NCI-H1930 (cell line): ENCODE measurements at places on chromosomes 6 and 20.

- no peak for DNase-seq
Measured at GRCh38 chr6:68080074-68080473, 555.0 kb upstream of the ADGRB3 start.

DNA sequence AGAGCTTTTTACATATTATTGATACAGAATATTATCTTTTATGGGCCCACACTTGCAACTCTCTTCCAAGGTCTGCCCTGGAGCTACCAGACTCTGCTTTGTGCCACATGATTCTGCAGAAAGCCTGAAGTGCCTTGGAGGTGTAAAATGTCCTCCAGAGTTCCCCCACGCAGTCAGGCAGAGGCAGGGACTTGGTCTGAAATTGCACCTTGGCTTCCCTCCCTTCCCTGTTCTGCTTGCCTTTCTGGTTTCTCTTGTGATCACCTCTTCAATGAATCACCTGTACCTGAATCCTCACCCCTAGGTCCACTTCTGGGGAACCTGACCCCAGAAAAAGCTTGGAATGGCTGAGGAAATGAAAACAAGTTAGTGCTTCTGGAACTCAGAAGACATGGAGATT, 43.0 kb upstream of the TGM2 start:
- DNase-seq, result no peak

- no peak for DNase-seq
Measured at GRCh38 chr6:52500238-52501129, 76.4 kb downstream of the TRAM2 start.

DNA sequence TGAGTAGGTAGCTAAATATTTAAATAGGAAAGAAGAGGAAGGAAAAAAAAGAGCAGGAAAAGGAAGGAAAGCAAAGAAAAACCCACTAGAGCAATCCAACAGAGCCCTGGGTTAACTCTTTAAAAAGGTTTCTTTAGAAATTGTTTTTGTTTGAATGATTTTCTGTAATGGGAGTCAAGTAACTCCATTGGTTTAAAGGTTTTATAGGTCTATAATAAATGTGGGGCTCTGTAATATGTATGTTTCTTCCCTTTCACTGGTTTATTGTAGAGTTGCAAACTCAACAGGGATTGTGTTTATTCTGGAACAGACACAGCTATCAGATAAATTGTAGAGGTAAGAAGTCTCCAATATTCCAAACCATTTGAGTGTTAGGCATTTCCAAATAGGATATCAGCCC, 10.9 kb downstream of the PLEKHG1 start:
- DNase-seq, result no peak

DNA sequence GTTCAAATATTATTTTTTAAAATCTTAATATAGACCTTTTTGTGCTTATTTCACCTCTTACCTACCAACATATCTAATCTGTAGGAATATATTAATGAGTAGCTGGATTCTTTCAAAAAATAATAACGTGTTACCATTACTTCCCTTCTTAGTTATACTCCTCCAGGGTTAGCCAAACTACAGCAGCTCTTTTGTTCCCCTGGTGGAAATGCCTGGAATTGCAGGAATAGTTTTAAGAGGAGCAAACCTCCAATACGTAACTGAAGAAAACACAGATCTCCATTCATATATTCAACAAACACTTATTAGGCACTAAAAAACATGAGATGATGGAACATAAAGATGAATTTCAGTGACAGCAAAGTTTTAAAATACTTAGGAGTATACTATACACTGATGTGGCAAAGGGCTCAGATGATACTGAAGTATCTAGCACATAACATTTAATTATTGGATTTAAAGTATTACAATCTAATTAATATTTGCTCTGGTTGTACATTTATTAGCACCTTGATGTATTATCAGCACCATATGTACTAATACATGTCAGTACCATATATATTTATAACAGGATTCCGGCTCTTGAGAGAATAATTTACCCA, 78.3 kb downstream of the TBX18 start:
- no peak for DNase-seq

GRCh38 chr6:170247178-170247701, 43.6 kb downstream of the DLL1 start:
- no peak for DNase-seq

DNA sequence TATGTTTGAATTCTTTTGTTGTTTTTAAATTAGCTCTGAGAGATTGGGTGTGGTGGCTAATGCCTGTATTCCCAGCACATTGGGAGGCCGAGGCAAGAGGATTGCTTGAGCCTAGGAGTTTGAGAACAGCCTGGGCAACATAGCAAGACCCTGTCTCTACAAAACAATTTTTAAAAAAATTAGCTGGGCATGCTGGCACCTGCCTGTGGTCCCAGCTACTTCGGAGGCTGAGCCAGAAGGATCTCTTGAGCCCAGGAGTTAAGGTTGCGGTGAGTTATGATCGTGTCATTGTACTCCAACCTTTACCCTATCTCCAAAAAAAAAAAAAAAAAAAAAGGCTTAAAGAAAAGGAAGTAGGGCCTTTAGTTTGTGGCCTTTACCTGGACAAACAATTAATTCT, 22.9 kb downstream of the DHX35 start:
- no peak for DNase-seq

DNA sequence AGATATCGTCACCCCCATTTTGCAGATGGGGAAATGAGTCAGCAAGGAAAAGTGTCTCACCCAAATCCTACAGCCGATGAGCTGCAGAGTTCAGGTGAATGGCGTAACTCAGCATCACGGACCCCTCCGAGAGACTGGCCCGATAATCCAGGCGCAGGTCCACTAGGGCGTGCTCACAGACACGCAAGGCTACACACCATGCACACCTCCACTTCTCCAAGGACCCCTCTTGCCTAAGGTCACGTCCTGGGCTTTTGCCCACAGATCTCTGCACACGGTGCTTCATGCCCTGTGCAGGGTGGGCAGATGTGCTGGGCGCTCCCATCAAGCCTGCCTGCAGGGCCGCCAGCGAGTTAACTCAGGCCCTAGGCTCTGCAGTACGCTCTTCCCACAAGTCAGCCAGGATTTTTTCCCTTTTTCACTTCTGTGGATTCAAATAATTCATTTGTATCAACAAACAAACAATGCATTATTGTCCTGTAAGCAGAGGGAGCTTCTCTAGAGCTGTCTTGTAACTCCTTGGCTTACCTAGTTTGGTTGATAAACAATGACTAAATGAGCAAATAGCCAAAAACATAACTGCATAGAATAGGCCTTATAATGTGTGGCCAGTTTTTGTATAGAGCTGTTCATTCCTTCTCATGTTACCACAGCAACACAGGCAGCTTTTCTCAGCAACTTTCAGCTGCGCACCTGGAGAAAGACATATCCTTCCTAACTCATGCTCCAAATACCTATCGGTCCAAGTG, 139.1 kb downstream of the AGPAT4 start:
- no peak for DNase-seq

DNA sequence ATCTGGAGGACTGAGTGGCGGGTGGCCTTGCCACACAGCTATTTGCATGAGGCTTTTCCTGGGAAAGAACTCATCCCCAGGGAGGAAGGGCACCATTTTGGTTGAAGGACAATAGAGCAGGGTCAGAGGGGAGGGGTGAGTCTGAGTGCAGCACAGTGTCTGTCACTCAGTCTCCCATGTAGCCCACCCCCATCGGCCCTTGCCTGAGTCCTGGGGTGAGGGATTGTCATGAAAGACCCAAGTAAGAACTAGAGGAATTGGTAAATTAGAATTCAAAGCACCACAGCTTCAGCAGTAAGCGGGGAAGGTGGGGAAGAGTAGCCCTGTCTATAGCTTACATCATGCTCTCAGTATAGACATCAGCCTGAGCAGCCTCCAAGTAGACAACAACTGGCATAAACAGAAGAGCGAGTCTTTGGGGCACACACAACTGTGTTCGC, 90.4 kb upstream of the TMEM30A start:
- no peak for DNase-seq

- DNase-seq, result no peak
Measured at GRCh38 chr20:9467995-9468394, 46.4 kb upstream of the LAMP5 start.

- no peak for DNase-seq
Measured at GRCh38 chr6:157304899-157305663, 18.2 kb downstream of the TMEM242 start.

- no peak for DNase-seq
Measured at GRCh38 chr20:34573541-34574300, 15.2 kb downstream of the MAP1LC3A start.

- no peak for DNase-seq
Measured at GRCh38 chr6:157514659-157515496, 133.9 kb downstream of the ZDHHC14 start.

DNA sequence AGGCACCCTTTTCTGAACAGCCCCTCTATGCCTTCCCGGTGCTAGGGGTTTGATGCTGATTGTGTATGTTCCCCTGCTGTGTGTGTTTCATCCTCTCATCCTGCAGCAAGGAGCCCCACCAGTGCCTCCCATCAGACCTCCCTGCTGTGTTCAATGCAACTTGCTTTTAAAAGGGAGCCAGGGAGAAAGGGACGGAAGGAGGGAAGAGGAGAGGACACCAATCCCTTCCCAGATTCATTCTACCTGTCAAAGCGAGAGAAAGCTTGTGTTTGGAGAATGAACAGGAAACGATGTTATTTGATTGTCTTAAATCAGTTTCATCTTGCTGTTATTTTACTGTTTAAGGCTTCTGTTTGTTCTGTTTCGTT, 259.2 kb downstream of the ADGB start:
- DNase-seq, result no peak

DNA sequence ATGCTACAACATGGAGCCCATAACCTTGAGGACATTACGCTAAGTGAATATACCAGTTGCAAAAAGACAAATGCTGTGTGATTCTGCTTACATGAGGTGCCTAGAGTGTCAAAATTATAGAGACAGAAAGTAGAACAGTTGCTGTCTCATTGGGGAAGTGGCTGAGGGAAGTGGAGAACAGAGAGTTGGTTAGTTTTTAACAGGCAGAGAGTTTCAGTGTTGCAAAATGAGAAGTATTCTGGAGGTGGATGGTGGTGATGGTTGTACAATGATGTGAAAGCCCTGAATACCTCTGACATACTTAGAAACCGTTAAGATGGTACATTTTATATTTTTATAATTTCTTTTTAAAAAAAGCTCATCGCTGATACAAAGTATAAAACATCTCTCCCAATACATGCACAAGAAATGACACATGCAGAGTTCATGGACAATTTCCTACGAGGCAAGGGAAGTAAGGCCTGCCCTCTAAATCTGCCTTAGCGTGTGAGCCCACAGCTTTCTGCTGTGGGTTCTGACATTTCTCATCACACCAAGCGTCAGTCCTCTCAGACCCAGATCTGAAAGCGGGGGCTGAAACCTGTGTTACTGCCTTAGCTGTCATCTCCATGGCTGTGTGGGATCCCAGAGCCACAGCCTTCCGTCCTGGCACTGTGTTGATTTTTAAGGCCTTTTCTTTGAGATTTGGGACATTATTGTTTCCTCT, 126.0 kb downstream of the RNASET2 start:
- DNase-seq, result no peak

GRCh38 chr6:21537637-21538036, 55.9 kb upstream of the SOX4 start:
- DNase-seq, result no peak

GRCh38 chr6:15752820-15753219, 90.0 kb upstream of the DTNBP1 start:
- DNase-seq, result no peak

- DNase-seq, result no peak
Measured at GRCh38 chr6:63919556-63920110, 284.0 kb downstream of the PHF3 start.

DNA sequence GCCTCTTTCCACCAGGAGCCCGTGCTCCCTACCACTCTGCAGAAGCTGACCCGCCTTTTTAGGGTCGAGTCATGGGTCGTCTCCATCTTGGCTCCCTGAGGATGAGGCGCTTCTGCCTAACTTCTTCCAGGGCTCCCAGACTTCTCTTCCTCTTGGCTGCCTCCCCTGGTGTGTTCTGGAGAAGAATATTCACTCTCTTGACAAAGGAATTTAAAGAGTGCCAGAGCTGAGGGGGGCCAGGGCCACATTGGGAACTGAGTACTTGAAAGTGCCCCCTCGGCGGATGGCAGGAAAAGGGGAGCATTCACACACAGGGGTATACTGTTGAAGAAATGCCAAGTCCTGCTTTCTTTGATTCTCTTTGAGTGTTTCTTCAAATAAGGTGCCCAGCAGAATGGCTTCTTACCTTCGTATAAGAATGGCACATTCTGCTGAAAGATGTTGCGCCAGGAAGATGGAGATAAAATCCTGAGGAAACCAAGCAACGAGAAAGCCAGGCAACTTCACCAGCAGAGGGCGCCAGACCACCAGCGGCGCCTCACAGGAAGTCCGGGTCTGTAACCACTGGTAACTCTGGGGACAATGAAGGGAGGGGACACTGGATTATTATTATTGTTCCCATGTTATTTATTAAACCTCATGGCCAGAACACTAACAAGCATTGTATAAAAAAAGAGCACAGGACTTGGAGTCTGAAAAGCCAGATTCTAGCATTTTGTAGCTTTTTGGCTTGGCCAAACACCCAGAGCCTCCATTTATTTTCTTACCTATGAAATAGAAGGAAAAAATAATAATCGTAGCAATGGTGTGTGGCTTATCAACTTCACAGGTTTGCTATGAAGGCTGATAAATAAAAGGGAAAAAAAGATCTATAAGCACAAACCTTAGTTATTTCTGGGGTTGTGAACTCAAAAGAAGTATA, 176.7 kb downstream of the HACE1 start:
- no peak for DNase-seq

DNA sequence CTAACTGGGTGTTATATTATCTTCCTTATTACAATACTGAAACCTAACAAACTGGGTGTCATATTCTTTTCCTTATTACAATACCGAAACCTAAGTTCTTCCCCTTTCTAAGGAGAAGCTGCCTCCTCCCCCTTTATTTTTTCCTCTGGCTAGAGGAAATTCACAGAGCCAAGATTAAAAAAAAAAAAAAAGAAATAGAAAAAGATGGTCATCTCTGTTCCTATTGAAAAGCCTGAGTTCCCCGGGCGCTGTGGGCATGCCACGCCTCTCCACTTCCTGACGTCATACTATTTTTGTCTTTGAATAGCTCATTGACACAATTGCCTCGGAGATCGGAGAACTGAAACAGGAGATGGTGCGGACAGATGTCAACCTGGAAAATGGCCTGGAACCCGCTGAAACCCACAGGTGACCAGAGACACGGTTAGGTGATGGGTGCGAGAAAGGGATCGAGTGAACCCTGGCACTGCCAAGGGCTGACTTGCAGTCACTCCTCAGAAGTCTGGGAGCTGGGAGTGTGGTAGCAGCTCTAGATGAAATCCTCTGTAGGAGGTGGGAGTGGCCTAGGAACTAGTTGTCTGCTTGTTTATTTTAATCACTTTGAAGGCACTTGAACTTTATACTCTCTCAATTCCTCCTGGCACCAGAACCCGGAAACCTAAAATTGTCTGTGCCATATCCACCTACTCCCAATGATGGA, 82.2 kb upstream of the NAA20 start:
- no peak for DNase-seq

DNA sequence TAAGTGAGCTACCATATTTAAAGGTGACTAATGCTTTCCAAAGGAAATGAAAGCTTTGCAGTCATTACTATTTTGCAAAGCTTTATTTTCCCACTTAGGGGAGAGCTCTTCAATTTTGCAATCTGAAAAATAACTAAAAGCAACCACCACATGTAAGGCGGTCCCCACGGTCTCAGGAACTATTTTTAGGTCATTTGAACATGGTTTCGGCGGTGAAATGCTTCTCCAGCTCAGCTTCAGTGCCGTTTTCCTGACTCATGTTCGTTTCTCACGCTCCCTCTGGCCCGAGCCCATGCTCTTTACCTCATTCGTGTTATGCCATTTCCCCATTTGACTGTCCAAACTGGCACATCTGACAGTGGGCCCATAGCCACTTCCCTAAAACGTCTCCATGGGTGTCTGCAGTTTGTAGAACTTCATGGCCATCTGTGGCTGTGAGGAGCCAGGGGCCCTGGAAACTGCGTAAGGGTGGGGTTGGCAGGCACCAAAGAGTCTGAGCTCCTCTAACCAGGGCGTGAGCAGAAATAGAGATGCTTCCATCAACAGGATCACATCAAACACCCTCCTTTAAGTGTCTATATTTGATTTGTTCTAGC, 46.5 kb downstream of the ADTRP start:
- no peak for DNase-seq
